Astrocyte of the hippocampus (primary cell): ENCODE measurements at places on chromosomes 5 and 9.

DNA sequence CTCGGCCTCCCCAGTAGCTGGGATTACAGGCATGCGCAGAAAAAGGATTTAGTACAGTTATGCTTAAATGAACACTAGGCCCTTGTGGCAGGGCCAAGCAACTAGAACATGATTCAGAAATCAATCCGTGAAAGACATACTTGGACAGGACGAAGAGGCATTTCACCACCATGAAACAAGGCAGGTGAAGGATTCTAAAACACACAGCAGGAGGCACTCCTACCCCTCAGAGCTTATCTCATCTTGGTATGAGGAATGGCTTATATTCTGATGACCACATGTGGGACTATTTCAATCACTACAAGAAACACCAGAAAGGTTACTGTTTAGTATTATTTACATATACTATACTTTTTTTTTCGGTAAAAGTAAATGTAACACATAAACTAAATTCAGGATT lies 15.7 kb downstream of the OR2S2 start:
- no peak for DNase-seq

DNA sequence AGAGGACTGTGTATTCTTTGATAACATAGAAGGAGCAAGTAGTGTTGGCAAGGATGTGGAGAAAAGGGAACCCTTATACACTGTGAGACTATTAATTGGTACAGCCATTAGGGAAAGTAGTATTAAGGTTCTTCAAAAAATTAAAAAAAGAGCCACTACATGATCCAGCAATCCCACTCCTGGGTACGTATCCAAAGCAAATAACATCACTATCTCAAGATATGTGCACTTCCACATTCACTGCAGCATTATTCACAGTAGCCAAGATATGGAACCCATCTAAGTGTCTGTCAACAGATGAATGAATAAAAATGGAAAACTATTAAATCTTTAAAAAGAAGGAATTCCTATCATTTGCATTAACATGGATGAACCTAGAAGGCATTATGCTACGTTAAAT lies 693.2 kb upstream of the RIOK2 start:
- DNase-seq = no peak

- no peak for DNase-seq
Observed at GRCh38 chr5:31890046-31890445, 251.1 kb downstream of the PDZD2 start.

DNA sequence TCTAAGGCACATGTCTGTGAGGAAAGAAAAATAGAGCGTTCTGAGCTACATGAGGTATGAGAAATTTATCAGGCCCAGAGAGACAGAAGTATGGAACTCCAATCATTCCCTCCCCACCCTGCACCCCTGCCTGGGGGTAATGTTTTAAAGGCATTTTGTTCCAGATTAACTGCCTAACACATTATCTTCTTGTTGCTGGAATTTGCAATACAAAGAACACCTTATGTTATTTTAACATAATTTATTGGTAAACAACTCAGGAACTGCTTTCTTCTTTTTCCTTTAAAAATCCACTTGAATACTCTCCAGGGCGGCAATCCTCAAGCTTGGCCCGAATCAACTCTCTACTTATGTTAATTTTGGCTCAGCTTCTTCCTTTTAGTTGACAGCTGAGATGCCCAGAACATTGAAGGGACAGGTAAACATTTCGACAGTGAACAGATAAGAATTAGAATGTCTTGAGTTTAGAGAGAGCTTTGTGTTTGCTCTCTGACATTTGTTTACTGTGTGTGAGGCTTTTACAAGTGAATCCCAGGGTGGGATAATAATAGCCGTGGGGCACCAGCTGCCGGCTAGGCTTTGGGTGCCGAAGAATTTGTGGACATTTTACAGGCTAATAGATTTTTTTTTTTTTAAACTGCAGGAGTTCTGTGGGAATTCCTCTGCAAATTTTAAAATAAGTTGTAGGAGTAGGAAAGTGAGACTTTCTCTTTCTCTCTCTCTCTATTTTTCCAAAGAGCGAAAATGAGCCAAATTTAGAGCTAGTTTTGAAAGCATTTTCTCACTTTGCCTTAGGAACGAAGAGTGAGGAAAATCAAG lies 96.4 kb upstream of the TAF11L2 start:
- no peak for DNase-seq

DNA sequence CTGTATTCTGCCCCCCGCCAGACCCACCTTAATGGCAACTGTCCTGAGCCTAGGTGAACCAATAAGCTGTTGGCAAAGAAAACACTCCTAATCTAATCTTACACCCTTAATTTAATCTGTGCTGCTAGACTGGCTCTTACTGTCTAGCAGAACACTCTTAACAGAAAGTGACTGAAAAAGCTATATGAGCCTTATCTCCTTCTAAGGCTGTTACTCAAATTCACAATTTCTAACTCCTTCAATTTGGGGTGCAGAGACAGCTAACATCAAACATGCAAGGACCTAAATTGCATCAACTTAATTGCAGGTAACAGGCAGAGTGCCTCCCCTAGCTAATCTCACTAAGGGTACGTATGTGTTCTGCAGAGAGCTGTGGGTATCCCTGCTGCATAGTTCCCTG lies 49.5 kb upstream of the MAP1B start:
- no peak for DNase-seq
